ENCODE measurements at places on chromosomes 13 and 19. TPM values are rescaled to one million over a fixed set of nuclear protein-coding genes. Genes with fewer than 3 reads are reported as not detected.

- no peak for DNase-seq
Measured at GRCh38 chr19:29583196-29583999, 22.7 kb upstream of the POP4 start.

- DNase-seq: peak; percentile 69
Measured at GRCh38 chr19:41934849-41935374, 6.7 kb upstream of the ERFL start.

- no peak for DNase-seq
Measured at GRCh38 chr13:50745542-50746115, 97.9 kb downstream of the DLEU7 start.

DNA sequence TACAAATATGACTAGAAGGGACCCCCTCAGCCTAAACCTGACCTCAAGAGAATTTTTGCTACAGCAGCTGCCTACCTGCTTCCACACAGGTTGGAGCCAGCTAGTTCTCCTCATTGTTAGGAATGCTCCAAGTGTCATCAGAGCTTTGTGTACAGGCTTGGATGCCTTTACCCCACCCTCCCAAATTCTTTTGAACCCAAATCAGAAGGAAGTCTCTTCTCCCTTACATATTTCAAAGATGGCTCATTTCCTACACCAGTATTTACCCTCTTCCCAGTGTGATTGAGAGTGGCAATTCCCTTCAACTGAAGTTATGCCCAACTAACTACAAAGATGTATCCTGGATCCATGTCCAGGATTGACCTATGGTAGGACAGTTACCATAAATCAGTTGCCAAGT, 323.2 kb downstream of the OXGR1 start:
- no peak for DNase-seq

- no peak for DNase-seq
Measured at GRCh38 chr19:10173527-10173926, 21.2 kb downstream of the DNMT1 start.

GRCh38 chr13:95870421-95870820, 182.8 kb downstream of the UGGT2 start:
- DNase-seq: no peak

DNA sequence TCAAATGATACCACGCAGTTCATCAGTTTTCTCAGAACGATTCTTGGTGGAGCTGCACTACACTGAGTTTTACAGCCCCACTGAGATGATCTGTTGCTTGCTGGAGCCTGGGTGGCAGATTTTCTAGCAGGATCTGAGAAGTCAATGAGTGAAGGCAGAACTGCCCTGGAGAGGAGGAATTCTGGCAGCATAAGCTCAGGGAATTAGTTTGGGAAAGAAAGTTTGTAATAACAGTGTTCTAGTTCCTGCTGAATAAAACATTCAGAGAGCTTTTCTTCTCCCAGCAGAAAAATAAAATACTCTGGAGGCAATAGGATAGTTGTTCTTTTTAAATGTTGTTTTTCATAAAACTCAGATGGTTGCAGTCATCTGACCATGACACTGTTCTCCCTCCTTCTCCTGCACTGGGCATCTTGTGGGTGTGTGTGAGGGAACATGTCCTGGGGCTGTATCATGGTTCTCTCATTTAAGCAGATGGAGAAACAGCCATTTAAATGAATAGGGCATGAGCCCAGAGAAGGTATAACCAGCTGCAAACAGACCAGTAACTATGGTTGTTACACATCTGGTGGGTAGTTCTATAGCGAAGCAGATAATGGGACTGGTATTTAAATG, 29.6 kb downstream of the OLFM4 start:
- DNase-seq: no peak

GRCh38 chr19:42378225-42379215, 11.6 kb downstream of the CNFN start:
- DNase-seq: peak; percentile 87

DNA sequence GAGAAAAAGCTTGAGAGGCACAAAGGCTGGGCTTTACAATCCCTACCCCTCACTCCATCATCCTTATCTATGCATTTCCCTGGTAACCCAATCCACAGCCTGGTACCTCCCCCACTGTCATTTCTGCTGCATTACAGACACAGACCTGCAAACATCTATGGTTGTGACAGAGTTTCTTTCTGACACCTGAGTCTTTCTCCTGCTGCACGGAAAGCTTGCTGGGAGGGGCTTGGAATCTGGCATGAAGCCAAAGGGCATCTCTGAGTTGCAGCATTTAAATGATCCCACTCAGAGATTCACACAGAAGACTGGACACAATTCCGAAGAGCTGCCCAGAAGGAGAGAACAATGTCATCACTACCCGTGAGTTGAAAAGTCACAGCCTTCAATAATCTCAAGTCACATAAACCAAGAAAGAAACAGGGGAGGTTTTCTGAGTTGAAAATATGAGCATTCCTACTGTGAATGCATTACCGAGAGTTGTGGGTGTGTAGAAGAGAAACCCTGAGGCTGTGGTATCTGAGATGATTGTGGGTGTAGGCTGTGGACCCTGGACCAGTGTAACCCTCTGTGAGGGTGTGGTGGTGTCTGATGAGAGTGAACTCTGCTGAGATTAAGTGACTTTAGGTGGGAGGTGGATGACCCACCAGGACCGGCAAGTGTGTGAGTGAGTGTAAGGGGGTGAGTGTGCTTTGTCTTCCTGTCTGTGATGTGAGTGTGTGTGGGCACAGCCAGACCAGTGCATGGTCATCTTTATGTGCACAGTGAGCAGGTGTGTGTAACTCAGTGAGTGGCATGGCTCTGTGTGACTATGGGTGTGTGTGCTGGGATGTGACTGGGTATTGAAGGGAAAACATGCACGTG, at the start of gene LGALS14:
LGALS14 (plus strand) TSS at position 301 of the 864 bp plus-strand sequence; CDS start at position 349, 48 bp downstream.
- DNase-seq: peak; percentile 46

DNA sequence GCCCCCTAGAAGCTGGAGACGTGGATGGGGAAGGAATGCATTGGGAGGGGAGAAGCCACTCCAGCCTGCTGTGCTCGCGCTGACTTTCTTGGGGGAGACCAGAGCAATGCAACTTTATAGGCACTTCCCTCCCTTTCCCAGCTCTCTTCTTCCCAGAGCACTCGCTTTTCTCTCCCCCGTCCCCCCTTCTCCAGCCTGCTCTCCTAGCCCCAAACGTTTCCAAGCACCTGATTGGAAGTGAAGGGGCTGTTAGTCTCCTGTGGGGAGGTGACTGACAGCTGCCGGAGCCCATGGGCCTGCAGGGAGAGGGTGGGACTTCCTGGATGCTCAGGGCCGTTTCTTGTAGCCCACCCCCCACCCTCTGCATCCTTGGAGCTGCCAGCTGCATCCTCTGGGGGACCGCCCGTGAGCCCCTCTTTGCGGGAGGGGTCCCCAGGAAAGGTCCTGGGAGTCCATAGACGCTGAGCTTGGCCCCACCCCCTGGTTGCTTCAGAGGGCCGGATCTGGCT, 2.5 kb downstream of the HDGFL2 start:
- no peak for DNase-seq

- peak; percentile 86 for DNase-seq
Measured at GRCh38 chr19:15180451-15181390, 20.1 kb downstream of the NOTCH3 start.

DNA sequence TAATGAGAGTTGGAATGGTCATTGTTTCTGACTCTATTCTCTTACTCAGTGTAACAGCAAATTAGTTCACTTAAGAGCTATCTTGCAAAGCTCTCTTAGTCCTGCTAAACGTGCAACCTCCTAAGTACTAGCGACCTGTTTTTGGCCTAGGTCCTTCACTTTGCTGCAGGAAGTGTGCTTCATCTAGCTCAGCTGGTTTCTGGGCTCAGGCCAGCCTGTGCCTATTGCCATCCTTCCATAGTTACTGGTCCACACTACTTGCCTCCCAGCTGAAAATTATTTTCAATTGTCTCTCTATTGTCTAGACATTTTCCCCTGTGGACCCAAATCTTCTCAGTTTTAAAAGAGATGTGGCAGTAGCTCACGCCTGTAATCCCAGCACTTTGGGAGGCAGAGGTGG, 561.3 kb downstream of the FGF9 start:
- DNase-seq: no peak

GRCh38 chr13:77298426-77298825, 28.5 kb downstream of the MYCBP2 start:
- DNase-seq: no peak

- DNase-seq: no peak
Measured at GRCh38 chr13:112845511-112846144, 123.4 kb upstream of the MCF2L start.

Gene RFPL4A
- 0.25 TPM for polyA plus RNA-seq

Gene CASP14
- polyA plus RNA-seq: not detected
